ENCODE measurements at places on chromosomes 16 and 17.

GRCh38 chr17:31586946-31587345 lies 195.5 kb downstream of the RAB11FIP4 start:
- DNase-seq = no peak

DNA sequence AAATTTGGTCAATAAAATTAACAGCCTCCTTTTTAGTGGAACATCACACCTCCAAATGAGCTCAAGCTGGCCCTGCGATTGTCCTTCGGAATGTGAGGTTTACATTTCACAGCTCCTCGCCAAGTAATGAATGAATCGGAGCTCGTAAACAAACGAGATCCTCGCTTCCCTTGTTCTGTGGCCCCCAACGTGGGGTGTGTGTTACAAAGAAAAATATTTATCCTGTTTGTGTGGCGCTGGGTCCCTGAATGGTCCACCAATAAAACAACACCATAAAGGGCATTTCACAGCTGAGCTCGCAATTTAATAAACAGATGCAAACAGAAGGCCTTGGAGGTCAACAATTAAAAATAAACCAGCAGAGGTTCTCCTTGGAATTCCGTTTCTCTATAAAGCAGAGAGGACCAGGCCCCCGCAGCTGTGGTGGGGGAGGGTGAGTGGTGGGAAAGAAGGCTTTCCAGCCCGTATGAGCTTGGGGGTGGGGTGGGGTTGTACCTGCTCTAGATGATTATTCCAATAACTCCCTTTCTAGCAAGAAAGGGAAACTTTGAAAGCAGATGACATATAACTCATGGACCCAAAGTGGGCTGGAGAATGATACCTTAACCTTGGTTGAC lies 393.9 kb upstream of the SALL1 start:
- no peak for DNase-seq

DNA sequence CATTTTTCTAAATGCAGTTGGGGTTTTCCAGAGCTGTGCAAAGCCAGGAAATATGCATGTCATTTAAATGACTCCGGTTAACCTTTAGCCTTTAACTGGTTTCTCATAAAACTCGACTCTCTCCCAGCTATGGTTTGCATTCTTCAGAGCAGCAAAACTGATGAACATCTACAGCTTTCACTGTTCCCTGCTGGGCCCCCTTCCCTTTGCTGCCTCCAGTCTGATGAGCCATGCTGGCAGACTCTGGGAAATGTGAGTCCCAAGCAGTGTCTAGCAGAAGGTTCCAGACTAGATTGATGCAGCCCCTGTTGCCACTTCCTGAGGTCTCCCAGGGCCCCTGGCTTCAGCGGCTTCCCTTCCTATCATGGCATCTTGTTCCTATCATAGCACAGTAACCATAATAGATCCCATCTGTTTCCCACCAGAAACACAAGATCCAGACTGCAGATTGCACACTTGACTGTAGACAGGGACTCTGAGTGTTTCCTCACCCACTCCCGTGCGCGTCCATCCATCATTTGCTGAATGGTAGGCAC lies 135.4 kb downstream of the CLEC16A start:
- DNase-seq = no peak

GRCh38 chr17:62739645-62740388 lies 68.3 kb downstream of the MARCHF10 start:
- no peak for DNase-seq

Measured in NCI-H1092 (cell line).